Stimulated activated CD8-positive, alpha-beta memory T cell treated with anti-CD3 and anti-CD28 coated beads, Interleukin-2, amount 100 ng/mL, for 1 hour (primary cell): ENCODE measurements at places on chromosomes 5 and 9.

- no peak for DNase-seq
Measured at GRCh38 chr9:28616310-28616709, 1043.0 kb upstream of the C9orf72 start.

DNA sequence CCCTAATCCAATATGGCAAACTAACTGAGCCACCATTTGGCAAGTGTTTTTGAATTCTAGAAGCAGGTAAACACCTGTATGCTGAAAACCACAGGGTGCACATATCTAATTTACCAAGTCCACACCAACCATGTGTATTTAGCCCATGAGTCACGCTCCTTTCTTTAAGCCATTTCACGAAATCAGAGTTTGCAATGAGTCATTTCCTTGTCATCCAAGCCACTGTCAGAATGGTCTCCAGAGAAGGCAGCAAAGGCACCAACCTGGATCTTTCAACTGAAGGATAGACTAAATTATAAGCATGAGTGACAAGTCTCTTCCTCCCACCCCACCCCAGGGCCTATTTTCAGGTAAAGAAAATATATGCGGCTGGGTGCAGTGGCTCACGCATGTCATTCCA lies 110.0 kb downstream of the PAX5 start:
- no peak for DNase-seq

- no peak for DNase-seq
Measured at GRCh38 chr5:86797677-86798076, 179.9 kb downstream of the COX7C start.

GRCh38 chr5:133249593-133249992 lies 197.8 kb downstream of the HSPA4 start:
- no peak for DNase-seq

DNA sequence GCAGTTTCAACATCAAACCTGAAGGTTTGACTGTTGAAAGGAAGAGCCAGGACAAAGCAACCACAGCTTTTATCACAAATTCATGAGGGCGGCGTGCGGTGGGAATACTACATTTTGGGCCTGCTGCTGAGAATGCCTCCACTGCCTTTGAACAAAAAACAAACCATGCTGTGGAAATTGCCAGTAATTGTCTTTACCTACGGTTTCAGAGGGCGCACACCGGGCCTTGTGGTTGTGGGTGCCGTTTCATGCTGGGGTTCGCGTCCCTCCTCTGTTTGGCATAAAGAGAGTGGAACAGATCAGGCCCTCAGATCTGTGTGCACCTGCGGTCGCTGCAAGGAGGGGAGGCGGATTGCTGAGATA lies 27.6 kb upstream of the TCF7 start:
- DNase-seq: peak; percentile 42

DNA sequence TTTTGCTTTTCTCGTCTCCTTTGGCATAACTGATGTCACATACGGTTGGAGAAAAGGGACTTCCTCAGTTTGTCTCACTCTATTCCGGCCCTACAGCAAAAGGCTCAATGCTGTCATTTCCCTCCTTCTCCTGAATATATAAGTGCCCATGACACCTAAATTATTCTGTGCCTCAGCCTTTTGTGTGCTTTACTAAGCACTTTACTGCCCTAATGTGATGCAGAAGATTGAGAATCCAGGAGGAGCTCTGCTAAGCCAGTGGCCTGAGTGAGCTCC lies 7.6 kb downstream of the CD180 start:
- DNase-seq: no peak

GRCh38 chr5:8647111-8647510 lies 778.2 kb downstream of the MTRR start:
- no peak for DNase-seq

DNA sequence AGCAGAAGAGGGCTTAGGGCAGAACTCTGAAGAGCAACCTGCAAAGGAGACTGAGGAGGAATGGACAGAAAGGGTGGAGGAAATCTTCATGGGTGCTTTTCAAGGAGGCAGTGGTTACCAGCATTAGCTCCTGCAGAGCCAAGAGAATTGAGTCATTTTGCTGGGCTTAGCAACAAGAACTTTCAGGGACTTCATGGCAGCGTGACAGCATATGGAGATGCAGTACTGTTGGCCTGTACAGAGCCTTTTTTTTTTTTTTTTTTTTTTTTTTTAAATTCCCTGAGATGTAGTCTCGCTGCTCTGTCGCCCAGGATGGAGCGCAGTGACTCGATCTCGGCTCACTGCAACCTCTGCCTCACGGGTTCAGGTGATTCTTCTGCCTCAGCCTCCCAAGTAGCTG lies 296.0 kb upstream of the DMRT1 start:
- DNase-seq: no peak

DNA sequence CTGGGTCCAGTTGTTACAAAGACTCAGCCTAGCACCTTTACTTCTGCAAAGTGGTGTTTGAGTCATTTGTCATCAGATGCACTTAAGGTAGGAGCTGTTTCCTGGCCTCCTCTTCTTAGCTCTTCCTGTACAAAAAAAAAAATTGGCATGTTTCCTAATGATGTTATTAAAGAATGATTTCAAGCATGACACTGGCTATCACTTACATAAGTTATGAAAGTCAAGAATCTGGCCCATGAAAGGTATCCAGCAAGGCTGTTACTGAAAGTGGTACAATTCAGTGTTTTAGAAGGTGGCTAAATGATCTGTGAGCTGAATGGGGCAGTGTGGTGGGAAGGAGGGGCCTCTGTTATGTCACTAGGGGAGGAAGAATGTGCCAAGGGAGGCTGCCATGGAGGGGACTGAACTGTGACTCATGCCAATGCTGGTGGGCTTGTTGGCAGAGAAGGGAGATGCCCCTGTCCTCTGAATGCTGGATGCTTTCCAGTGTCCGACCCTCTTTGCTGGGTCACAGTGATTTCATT lies 175.1 kb upstream of the MAP1B start:
- no peak for DNase-seq

DNA sequence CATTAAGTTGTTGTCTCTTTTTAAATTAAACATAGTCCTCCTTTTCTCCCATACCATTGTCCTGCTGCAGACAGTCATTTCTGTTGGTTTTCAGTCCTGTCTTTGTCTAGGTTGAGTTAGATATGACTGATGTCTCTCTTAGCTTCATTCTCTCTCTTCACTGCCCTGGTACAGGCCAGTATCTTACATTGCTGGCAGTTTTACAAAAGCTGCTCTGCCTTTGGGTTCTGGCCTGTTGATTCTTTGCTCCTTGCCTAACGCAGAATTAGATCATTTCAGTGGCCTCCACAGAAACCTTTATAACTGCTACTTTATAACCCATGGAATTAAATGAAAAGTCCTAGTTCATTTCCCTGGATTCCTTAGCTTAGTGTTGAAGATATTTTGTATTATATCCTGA lies 33.7 kb downstream of the GPR21 start:
- no peak for DNase-seq
